ENCODE measurements at places on chromosomes 5 and 9.

GRCh38 chr9:27726244-27727081 lies 153.2 kb upstream of the C9orf72 start:
- DNase-seq = peak; percentile 71

DNA sequence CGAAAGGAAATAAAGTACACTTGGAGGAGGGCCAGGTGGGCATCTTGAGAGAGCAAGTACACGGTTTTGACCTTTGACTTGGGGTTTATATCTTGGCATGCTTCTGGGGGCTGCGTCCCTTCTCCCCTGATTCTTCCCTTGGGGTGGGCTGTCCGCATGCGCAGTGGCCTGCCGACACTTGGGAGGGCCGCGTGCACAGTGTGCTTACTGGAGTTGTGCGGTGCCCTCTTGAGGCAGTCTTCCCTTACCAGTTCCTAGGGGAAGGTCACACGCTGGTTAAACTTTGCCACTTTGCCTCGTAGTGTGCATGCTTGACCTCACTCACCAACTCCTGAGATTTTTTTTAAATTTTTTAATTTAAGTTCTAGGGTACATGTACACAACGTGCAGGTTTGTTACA lies 4.3 kb upstream of the CLPTM1L start:
- no peak for DNase-seq

DNA sequence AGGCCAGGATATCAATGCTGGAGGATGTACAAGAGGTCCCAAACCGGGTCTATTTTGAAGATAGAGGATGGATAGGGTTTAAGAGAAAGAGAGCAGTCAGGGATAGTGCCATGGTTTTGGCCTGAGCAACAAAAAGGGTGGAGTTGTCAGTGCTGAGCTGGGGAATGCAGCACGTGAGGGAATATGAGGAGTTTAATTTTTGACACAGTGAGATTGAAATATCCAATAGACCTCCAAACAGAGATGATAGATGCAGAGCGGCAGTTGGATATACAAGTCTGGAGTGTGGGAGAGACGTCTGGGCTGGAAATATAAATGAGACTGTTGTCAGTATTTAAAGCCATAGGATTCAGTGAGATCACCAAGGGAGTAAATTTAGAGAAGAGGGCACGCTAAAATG lies 136.7 kb upstream of the EFNA5 start:
- no peak for DNase-seq

DNA sequence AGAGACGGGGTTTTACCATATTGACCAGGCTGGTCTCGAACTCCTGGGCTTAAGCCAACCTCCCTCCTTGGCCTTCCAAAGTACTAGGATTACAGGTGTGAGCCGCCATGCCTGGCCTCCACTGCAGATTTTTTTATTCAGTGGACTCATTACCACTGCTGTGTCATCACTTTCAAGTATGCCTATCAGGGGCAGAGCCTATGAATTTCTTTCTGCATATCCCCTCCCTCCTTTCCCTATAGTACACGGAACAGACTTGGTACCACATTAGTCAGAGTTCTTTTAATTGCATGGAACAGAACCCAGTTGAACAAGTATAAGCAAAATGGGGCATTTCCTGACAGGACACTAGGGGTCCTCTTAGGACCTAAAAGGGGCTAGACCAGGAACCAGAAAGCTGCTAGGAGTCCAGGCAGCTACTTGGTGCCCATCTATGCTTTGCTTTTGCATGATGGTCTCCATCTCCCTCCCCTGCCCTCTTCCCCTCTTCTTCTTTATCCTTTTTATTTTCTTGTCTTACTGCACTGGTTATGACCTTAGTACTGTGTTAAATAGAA lies 5.8 kb downstream of the BSPRY start:
- DNase-seq = no peak

GRCh38 chr5:93058309-93058708 lies 522.7 kb downstream of the NR2F1-AS1 start:
- peak; percentile 74 for DNase-seq

- peak; percentile 43 for DNase-seq
Observed at GRCh38 chr5:81838307-81838906, 87.5 kb upstream of the SSBP2 start.

DNA sequence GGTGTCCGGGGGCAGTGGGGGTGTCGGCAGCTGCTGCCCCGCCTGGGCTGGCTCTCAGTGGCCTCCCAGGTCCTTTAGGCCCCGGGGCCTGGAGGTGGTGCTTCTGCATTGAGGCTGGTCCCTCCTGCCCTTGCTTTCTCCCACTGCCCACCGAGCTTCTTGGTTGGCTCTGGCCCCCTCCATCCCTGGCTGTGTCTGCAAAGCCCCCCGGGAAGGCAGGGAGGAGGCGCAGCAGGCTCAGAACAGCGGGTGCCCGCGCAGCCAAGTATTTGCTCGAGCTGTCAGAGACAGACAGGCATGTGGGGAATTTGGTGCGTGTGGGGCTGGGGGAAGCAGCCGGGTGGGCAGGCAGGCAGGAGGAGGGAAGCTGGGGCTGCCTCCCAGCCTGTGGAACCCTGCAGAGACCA lies 11.5 kb downstream of the CXXC5 start:
- DNase-seq = peak; percentile 63

- no peak for DNase-seq
Observed at GRCh38 chr9:26418480-26418879, 474.1 kb downstream of the CAAP1 start.

DNA sequence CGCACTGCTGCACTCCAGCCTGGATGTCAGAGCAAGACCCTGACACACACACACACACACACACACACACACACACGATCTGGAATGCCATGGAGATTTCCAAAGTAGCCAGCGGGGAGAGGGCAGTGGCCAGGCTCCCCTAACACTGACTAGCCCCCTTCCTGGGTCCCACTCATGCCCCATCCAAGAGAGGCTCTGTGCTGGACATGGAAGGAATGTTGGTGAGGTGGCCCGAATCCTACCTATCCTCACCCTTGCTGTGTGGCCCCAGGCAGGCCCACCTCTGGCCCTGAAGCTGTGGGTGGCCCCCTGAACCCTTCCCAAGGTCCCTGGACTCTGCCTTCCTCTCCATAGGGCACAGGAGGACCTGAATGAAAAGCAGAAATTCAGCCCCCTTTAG lies 7.3 kb downstream of the BRD3 start:
- no peak for DNase-seq

DNA sequence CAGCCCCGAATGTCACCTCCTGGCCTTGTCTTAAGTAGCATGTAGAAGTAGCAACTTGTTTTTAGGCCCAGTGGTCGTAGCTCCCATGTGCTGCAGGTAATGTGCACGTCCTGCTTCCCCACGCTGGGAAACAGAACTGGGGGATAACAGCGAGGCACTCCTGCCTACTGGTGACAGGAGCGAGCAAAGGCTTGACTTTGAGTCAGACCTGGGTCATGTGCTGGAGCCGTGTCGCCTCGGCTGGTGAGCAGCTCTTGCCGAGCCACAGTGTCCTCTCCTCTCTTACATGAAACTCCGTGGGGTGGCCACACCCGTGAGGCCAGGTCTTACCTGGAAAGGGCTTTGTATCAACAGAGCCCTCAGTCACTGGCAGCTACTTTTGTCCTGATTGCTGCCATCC lies 17.5 kb upstream of the POMT1 start:
- DNase-seq = no peak

DNA sequence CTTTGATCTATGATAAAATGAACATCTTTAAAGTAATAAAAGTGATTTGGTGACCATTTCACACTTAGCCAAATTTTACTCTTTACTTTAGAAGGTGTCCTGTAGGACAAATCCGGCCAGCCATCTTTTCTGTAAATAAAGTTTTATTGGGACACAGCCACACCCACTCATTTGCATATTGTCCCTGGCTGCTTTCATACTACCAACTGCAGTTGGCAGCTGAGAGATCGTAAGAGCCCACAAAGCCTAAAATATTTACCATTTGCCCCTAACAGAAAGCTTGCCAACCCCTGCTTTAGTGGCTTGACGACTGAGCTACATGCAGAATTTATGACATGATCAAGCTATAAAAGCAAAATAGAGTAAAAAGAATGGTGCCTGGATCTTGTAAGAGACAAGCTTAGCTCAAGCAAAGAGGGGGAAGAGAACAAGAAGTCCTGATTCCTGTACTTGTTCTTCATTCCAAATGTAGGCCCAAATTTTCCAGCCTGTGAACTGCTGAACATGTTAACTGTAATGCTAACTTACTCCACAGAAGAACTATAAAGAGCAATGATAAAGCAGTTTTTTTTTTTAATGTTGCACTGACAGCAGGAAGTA lies 7.4 kb upstream of the FBXO10 start:
- DNase-seq = no peak

- no peak for DNase-seq
Observed at GRCh38 chr9:21935631-21936030, 58.6 kb downstream of the CDKN2A start.

DNA sequence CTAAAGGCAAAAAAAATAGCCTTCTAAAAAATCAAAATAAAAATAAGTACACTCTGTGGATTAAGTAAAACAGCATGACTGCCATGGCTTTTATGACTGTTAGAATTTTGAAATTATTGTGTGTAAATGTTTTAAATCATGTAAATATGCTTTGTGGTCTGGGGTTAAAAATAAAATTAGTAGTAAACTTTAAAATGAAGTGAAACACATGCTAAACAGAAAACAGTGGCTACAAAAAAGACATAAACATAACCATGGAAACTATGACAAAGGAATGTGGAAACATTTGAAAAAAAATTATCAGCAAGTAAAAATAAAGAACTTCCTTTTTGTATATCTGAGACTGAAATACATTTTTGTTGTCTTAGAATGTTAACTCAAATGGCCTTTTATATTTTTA lies 134.5 kb upstream of the SPEF2 start:
- peak; percentile 19 for DNase-seq

- no peak for DNase-seq
Observed at GRCh38 chr9:120431268-120431667, 148.7 kb downstream of the CDK5RAP2 start.

- DNase-seq = no peak
Observed at GRCh38 chr9:34741628-34742027, 31.7 kb upstream of the CCL21 start.

- DNase-seq = no peak
Observed at GRCh38 chr5:94692581-94692980, 74.1 kb downstream of the SLF1 start.

DNA sequence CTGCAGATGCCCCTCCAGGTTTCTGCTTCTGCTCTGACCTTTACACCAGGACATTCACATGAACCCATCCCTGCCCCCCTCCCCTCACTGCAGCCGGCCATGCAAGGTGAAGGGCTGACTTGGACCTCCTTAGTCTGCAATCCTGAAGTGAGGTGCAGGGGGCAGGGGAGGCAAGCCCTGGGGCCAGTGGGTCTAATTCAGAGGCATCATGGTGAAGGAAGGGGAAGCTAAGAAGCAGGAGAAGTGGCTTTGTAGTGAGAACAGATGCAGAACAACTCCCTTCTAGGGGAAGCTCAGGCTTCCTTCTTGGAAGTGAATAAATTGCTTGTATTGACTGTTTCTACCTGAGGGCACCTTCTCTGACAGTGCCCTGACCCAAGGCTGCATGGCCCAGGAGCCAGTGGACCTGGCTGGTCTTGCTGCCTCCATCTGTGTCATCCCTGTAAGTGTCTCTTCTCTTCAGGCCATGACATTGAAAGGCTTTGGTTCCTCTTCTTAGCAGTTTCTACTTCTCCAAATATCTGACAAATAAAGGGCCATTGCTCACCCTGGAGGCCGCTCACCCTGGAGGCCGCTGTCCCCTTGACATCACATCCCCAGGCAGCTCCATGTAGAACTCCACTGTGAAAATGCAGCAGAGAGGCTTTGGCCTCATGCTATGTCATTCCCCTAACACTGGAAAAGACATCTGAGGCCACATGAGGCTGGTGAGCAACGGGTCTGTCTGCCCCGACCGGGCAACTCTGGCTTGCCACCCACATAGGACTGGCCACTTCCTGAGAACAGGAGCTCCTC lies 55.3 kb downstream of the GADD45G start:
- DNase-seq = no peak

- no peak for DNase-seq
Observed at GRCh38 chr9:113525205-113525604, 61.7 kb downstream of the RGS3 start.

DNA sequence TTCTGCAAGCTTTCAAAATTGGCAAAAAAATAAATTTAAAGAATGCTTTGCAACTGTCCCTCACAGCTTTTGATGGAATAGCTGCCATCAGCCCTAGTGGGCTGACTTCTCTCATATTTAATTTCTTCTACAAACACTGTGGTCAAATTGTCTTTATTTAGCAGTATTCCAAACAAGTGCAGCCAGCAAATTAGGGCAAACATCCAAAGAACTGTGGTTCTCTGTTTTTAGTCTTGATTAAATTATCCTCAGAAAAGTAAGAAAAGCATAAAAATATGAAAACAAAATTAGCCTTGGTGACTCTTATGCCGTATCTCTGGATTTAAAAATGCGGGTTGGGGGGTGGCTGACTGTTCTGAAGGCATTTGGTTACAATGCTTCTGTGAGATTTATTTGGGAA lies 95.8 kb upstream of the RETREG1 start:
- no peak for DNase-seq

GRCh38 chr5:171978519-171978918 lies 27.9 kb downstream of the FBXW11 start:
- DNase-seq = no peak

DNA sequence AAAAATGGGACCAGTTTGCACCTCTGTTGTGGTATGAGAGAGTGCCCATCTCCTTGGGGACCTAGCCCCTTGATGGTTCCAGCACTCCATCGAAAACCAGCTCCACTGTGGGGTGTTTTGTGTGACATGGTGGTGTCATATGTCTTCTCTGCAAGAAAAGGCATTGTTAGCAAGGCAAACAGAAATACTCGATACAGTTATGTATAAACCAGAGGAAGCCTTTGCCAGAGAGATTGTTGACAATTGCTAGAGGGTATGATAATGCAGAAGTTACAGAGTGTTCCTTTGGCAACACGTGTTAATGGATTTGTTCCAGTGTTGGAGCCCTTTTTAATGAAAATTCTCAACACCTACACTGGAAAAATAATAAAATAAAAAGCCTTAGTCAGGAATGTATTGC lies 270.4 kb upstream of the DMRT1 start:
- no peak for DNase-seq

GRCh38 chr9:136138566-136138965 lies 19.9 kb upstream of the TMEM250 start:
- DNase-seq = no peak

DNA sequence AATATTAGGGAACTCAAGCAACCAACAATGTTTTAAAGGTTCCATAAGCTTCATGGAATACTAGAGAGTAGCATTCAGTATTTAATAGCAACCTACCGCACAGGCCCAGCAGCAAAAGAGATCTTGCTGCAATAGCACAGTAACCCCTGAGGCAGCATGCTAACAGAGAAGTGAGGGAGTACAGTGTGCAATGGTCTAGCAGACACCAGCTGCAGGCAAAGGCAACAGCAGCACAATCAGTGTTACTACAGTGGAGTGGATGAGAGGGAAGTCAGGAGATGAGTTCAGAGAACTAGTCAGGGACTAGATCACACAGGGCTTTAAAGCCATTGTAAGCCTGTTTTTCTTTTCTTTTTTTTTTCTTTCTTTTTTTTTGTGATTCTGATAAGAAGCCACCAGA lies 2.8 kb downstream of the TICAM2 start:
- peak; percentile 23 for DNase-seq

GRCh38 chr9:10041726-10042229 lies 571.0 kb downstream of the PTPRD start:
- DNase-seq = peak; percentile 38

DNA sequence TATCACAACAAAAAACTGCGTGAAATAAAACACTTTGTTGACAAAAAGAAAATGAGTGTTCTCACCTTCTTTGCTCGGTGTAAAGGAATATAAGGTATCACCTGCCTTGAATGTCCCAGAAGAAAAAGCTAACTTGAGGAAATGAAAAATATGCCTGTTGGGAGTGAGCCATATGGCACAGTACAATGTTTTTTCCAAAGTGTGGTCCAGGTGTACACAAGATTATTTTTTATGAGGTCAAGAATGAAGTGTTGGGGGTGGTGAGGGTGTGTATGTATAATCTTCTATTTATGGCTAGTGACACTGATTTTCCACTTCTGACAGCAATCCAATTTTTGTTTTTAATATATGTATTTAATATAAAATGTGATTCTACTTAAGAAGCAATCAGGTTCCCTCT lies 134.4 kb downstream of the RFX3 start:
- DNase-seq = no peak

Data from fibroblast of skin of right quadriceps (primary cell).